ENCODE measurements at places on chromosomes 4 and X.
A peak's percentile ranks its signal among the peaks of the same experiment; 100 is the strongest.

GRCh38 chrX:20143561-20143960 lies 1.9 kb upstream of the EIF1AX start:
- DNase-seq = no peak

DNA sequence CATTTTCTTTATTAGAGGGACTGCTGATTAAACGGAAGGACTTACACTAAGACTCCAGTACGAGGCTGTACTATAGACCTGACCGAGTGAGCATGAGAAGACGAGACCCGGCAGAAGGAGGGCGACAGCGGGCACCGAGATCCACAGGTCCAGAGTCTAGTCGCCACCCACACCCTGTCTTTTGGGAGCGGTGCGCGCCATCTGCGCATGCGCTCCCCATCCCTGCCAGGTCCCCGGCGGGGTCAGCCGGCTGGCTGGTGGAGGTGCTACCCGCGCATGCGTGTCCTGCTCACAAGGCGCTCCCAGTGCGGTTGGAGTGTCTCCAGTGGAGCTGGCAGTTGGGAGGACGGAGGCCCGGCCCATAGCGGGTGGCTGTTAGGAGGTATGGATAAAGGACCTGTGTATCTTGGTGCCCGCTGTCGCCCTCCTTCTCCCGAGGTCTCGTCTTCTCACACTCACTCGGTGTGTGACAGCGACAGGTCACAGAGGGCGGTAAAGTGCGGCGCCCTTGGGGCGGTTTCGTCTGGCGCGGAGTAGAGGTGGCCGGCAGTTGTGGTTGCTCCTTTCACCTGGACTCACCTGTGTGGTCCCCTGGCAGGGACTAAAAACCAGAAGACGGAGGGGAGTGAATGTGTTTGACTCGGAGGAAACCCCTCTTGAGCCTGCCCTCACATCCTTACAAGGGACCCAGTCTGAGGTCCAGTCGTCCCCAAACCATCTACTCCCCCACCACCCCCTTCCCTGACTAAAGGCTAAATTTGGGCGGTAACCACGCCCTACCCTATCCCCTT lies 7.6 kb upstream of the HSD17B10 start:
- peak; percentile 77 for DNase-seq

DNA sequence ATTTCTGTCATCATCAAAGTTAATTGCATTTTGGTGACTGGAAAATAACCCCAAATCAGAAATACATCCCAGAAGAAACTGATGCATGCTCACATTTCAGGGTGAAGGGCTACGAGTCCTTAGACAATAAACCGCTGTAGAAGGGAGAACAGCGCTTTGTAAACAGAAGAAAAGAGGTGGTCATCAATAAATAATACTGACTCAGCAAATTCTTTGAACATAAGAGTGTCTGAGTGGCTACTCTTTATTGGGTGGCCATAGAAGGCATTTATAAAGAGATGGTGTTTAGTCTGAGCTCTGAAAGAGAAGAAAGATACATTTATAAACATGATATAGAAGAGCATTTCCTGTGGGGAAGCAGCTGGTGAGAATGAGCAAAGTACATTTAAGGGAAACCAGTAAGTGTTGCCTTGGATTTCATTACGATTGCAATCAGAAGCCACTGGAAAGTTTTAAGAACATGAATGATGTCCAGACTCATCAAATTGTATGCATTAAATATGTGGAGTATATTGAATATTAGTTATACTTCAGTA lies 246.9 kb upstream of the GIMD1 start:
- no peak for DNase-seq

- no peak for DNase-seq
These were observed 131.6 kb downstream of the TMEM144 start for GRCh38 chr4:158341896-158342295.

DNA sequence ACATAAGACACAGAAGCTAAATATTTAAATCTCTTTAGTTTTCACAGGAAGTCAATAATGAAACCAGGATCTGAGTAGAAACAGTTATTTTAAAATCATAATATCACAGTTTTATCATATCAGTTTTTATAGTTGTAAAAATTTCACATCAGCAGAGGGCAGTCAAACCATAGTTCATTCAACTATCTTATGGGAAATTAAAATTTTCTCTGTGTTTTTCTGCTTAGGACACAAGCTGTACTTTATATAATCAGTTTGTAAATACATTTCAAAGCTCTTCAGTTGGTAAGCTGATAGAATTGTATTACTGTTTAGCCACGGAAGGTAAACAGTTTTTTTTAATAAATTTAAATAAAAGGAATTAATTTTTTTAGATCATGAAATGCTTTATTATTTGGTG lies 204.8 kb upstream of the NUDT6 start:
- no peak for DNase-seq

DNA sequence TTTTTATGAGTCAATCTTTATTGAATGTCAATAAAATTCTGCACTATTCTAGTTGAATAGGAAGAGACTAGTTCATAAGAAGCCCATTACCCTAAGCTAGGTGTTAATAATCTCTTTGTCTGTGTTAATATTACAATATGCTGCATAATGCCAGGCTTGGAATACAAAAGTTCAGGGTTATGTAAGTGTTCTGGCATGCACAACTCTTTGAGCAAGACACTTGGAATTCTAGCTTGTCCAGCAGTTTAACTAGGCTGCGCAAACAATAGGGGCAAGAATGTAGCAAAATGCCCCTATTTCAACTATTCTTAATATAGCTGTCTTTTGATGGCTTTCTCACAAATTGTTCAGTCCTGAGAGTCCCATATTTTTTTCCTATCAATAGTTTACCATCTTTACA lies 31.3 kb upstream of the ETNPPL start:
- DNase-seq = no peak

DNA sequence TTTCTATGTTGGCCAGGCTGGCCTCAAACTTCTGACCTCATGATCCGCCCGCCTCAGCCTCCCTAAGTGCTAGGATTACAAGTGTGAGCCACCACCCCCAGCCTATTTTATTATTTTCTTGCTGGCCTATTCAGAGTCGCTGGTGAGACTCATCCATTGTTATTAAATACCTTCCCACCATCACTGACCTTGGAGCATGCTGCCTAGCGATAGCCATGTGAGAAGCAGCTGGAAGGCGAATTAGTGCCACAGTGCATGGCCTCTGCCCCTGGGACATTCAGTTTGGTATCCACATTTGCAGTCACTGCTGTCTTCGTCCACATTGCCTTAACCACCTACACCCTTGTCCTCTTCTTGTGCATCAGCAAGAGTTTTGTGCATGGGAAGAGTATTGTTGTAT lies 32.4 kb upstream of the NMU start:
- DNase-seq = no peak

- DNase-seq = no peak
These were observed 1306.6 kb upstream of the PABPC4L start for GRCh38 chr4:135508006-135508714.

GRCh38 chrX:123878252-123878721 lies 18.4 kb downstream of the XIAP start:
- DNase-seq = no peak

GRCh38 chr4:24369507-24370029 lies 214.8 kb downstream of the DHX15 start:
- DNase-seq = no peak

DNA sequence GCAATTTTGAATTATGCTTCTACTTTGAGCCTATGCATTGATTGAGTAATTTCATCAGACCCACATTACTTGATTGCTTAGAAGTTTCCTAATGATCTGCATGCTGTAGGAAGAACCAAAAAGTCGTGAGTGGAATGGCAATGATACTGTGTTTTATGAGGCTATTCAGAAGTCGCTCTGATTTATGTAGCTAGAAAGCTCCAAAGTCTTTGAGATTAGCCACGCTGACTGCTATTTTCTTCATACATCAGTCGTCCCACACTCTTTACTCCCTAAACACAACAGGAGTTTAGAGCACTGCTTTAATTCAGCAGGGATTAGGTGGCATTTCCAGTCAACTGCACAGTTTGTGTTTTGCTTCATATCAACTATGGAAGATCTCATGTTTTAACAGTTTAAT lies 4.1 kb downstream of the GRID2 start:
- no peak for DNase-seq

- DNase-seq = no peak
These were observed 155.1 kb upstream of the RASGEF1B start for GRCh38 chr4:81626851-81627250.

- no peak for DNase-seq
These were observed 4.8 kb downstream of the SLC25A31 start for GRCh38 chr4:127734976-127735375.

All from NCI-H510A (cell line).